ENCODE measurements at places on chromosomes 1 and 21. TPM values are rescaled to one million over a fixed set of nuclear protein-coding genes. Genes with fewer than 3 reads are reported as not detected.

NHLH1 gene
- 0.08 TPM for total RNA-seq

RASAL2 gene
- total RNA-seq = 7.5 TPM

CYP4X1 gene
- total RNA-seq = 0.53 TPM

LCE1D gene
- not detected for total RNA-seq

AGO4 gene
- 14.3 TPM for total RNA-seq

FMO1 gene
- total RNA-seq = 4.7 TPM

CGN gene
- total RNA-seq = 3.9 TPM

KIAA0040 gene
- total RNA-seq = 5.2 TPM

TESK2 gene
- total RNA-seq = 11.2 TPM

ZNF648 gene
- 0.73 TPM for total RNA-seq

TAS1R1 gene
- total RNA-seq = 0.42 TPM
